Hematopoietic multipotent progenitor cell treated with erythropoietin and hydrocortisone succinate and interleukin-3 and kit ligand, for 8 days (in vitro differentiated cells): ENCODE measurements at places on chromosomes 1 and 21.

- no peak for DNase-seq
Observed at GRCh38 chr1:23601135-23601967, 42.0 kb upstream of the ID3 start.

- peak; percentile 50 for DNase-seq
Observed at GRCh38 chr1:18926315-18927081, 24.1 kb upstream of the ALDH4A1 start.

GRCh38 chr1:184970691-184971161 lies 3.6 kb downstream of the NIBAN1 start:
- no peak for DNase-seq

- DNase-seq: no peak
Observed at GRCh38 chr1:60898413-60898812, 183.9 kb upstream of the NFIA start.

DNA sequence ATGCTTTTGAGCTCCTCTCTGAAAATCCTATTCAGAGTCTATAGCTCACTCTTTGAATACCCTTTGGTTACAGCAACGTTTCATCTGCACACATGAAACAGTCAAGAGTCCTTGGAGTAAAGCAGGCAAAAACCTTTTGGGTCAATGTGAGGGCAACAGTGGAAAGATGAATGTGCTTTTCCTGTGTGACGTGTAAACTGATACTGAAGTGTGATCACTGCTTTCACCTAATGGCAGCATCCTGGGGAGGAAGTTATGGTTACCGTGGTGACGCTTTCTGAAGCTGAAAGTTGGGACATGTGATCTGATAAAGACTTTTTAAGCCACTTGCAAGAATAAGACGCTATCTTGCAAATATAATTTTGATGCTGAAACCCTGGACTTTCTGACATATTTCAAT lies 160.0 kb downstream of the SEC16B start:
- no peak for DNase-seq

- DNase-seq: no peak
Observed at GRCh38 chr1:8597455-8597854, 220.0 kb downstream of the RERE start.

DNA sequence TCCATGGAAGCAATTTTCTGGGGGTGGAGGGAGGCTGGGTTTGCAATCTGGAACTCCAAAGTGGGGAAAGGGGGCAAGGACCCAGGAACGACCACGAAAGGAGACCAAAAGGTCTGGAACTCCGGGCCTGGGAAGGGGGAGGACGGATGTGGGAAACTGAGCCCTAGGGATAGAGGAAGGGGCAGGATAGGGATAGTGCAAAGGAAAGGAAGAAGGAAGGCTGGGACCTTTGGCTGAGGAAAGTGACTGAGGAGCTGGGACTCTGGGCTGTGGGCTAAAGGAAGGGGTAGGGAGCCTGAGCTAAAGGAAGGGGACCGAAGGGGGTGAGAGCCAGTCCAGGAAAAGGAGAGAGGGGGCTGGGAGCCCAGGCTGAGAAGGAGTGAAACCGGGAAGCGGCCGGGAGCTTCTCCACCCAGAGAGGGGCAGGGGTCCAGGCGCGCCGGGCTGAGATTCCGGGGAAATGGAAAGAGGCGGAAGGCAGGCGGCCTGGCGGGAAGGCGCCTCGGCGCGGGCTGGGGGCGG lies 395 bp downstream of the SLC9A1 start:
- DNase-seq: no peak

- no peak for DNase-seq
Observed at GRCh38 chr1:34330061-34330460, 153.4 kb downstream of the C1orf94 start.

GRCh38 chr1:212794561-212795014 lies 2.9 kb downstream of the TATDN3 start:
- no peak for DNase-seq

DNA sequence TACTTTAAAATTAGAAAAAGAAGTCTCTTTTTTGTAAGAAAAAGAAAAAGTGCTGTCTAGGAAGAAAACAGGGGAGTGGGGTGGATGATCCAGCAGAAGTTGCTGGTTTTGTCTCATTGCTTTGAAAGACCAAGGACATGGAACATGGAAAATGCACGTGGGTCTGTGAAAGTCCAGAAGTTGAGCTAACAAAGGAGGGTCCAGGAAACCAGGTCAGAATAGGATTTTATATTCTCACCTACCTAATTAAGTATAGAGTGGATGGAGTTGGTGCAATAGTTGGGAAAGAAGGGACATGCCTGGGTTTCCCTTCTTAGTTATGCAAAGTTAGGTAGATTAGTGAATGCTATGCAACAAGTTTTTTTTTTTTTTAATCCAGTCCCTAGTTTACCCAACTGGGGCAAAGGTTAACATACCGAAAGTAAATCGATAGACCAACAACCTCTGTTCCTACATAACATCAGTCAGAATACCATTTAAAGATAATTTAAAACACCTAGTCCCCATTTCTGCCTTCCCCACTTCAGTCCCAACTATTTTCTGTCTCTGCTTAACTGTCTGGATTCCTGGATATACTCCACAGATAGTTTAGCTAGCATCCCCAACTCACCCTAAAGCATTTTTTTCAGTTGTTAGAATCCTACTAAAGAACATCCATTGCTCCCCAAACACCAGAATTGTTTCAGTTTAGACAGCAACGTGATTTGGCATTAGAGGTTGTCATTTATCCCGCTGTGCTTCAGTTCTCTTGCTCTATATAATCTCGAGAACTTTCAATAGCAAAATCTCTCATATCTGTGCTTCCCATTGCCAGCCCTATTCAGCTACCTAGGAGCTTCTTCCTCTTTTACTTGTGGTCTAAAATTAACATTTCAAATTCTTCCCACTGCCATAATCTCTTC lies 105.7 kb upstream of the PLPPR5 start:
- DNase-seq: no peak

DNA sequence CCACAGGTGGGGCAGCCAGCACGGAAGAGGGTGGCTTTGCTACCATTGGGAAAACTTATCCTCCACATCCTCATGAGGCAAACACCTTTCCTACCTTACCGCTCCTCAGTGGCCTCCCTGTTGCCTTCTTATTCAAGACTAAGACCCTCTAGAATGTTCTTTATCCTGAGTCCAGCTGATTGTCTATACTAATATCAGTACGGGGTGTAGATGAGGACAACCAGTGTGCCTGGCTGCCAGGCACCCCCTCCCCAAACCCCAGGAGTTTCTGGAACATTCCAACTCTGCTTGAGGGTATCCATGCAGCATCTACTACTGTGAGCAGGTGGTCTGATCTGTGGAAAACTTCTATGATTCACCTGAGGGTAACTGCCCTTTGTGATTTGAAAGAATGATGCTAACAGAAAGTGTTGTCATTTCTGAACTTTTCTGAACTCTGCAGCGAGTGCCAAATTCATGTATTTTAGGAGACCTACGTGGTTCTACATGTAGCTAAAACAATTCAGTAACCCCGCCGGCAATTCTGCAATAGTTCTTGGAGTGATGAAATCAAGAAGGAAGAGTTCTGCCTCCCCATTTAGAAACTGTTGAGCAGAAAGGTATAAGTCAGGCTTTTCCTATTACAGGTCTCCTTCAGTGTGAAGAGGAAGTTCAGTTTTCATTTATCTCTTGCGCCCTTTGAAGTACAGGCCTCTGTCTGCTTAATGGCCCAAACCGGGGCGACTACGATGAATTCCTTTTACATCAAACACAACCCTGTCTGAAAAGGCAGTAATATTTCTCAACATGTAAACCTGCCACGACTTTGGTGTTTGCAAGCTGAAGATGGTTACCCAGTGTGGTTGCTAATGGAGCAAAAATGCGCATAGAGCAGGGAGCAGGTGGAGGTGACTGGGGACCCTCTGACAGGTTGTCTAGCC lies 80.4 kb downstream of the RUNX1 start:
- no peak for DNase-seq

DNA sequence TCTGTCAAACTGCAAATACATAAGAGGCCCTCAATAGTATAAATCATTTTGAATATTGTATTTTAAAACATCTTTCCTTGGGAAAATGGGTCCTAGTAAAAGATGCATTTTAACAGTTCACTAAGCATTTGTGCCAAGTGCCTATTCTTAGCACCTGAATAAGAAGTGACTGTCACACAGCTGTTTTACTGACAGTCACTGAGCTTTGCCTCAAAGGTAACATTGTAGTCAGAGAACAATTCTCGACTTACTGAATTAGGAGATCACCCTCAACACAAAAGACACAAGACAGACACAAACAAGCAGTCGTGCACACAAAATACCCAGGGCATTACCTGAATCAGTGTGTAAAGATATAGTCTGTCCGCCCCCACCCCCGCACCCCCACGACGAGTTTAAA lies 408 bp downstream of the ESRRG start:
- DNase-seq: no peak

GRCh38 chr1:15141935-15142539 lies 11.5 kb upstream of the TMEM51 start:
- peak; percentile 25 for DNase-seq

DNA sequence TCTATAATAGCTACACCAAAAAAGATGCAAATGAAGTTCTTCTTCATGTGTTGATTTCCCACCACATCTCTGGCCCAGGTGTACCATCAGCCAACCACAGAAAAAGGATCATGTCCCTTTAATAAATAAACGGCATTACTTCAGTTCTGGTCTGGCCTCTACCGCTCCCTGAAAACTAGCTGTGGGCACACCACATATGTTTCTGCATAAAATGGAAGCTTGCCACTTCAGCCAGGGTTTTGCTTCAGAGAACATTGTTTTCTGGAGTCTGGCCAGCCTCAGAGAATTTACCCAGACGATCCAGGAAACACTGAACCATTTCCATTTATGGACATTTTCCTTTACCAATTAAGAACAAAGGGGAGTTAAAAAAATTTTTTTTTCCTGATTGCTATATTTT lies 5.8 kb upstream of the LAMC2 start:
- DNase-seq: no peak

DNA sequence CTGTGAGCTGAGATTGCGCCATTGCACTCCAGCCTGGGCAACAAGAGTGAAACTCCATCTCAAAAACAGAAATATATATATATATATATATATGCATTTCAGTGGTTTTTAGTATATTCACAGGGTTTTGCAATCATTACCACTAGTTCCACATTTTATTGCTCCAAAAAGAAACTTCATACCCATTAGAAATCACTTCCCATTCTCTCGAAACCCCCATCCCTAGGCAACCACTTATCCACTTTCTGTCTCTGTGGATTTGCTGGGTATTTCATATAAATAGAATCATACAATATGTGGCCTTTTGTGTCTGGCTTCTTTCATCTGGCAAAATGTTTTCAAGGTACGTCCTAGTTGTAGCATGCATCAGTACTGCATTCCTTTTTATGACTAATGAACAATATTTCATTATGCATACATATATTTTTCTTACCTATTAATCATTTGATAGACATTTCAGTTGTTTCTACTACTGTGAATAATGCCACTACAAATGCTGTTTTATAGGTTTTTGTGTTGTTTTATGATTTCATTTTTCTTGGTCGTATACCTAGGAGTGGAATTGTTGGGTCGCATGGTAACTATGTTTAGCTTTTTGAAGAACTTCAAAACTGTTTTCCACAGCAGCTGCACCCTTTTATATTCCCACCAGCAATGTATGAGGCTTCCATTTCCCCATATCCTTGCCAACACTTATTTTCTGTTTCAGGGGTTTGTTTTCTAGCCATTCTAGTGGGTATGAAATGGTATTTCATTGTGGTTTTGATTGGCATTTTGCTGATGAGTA lies 95.9 kb downstream of the PHTF1 start:
- DNase-seq: no peak

DNA sequence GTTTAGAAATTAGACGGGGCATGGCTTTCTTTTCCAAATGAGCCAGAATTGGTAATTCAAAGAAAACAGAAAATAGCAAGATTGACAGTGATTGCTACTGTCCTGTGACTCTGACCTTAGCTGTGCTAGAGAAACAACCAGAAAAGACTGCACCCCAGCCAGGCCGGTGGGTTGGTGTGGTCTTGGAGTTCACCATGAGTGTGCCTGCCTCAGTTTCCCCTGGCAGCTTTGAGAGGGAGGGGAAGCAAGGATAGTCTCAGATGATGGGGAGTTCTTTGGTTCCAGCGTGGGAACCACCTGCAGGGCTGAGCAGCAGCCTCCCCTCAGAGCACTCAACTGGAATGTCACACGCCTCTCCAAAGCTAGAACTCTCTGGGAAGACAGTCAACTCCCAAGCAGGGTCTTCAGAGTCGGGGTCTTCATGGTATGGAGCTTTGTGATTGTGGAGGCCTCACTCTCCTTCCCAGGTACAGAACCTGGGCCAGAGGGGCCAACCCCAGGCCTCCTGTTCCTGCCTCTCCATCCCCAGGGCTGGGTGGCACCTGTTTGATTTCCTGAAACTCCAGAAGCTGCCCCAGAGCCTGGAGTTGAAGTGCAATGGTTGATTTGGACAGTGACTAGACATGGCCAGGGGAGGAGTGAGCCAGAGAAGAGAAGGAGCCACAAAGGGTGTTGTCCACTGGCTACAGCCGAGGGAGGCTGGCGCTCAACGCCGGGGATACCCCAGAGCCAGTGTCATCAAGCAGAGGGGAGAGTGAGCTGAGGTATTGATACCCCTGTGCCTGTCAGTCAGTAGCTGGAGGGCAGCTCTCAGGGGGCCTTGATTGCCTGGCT lies 35.7 kb downstream of the SIM2 start:
- no peak for DNase-seq

GRCh38 chr1:29985606-29985945 lies 737.8 kb downstream of the MATN1 start:
- DNase-seq: no peak

DNA sequence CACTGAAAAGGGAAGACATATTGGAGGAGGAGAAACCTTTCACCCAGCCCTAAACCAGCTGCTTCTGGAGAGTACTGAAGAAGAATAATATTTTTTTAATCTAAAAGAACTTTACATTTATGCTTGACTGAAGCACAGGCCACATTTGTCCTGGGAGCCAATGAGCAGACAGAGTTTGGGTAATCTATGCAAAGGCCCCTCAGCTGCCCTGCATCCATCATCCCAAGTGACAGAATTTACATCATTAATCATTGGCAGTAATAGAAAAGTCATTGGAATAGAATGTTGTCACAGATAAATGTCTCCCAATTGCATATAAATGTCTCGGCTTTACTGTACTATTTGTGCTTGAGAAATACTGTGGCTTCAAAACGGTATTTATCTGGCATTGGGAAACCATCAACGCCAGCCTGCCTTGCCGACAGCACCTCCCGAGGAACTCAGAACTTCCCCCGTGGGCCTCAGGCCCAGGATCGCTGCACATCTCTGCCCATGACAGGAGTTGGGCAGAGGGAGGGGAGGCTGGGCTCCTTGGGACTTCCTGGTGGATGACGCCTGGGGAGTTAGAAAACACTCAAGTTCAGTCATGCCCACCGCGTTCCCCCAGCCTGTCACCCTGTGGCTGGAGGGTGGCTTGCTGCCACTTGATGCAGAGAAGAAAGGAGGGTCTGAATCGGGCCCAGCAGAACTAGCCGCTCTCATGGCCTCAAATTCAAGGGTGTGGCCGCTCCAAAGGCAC lies 133.1 kb downstream of the CAMTA1 start:
- DNase-seq: no peak
